ENCODE measurements at places on chromosomes 6 and 20.

DNA sequence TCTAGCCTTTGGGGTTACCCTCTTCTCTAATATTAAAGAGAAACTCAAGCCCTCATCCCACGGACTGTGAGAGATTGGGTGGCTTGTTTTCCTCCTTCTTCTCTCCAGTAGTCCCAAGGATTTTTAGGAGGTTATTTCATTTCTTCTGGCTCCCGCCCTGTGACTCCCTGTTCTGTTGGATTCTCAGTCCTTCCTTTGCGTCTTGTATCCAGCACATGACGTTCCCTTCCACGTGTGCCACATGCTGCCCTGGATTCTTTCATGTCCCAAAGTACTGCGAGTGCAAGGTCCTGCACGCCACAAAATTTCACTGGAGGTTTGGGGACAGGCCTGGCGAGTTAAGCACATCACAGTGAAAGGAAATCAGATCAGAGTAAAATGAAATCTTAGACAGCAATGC, 213.4 kb downstream of the PACRG start:
- no peak for DNase-seq

GRCh38 chr6:115740907-115741306, 319.8 kb downstream of the FRK start:
- DNase-seq, result no peak

DNA sequence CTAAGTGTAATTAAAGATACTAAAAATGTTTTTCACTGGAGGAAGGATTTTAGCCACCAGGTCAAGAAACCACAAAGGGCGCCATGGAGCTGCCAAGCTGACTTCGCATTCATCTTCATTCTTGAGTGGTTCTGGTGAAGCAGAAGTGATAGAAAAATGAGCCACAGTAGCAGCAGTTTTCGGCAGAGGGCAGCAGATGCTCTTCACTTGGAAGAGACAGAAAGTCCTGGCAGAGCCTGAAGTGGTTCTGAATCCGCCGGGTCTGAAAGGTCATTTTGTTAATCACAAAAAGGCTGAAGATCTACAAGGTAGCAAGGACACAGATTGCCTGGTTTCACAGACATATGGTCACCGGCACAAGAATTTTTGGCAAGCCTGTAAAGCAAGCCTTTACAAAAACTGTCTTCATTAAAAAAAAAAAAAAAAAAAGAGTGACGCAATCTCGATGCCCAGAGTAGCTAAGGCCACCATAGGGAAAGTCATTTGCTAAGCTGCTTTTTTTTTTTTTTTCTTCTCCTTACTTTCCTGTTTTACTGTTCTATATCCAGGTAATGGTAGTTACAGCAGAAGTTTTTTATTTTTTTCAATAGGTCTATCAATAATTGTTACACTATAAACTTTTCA, 345.1 kb upstream of the AGPAT4 start:
- DNase-seq, result no peak

DNA sequence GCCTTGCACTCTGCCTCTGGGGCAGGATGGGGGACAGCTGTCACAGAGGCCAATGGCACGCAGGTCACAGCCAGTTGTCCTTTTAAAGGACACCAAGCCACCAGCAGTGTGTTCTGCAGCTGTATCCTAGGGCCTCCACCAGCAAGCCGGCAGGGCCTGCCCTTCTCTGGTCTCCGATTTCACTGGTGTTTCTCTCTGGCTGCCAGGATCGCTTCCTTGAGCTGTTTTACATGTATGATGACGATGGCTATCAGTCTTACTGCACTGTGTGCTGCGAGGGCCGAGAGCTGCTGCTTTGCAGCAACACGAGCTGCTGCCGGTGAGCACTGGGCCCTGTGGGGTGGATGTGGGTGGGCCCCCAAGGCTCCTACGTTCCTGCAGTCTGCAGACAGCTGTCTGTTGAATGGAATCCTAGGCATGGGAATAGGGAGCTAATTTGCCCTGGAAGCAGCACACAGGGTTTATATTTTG, 22.7 kb upstream of the MAPRE1 start:
- DNase-seq, result no peak

DNA sequence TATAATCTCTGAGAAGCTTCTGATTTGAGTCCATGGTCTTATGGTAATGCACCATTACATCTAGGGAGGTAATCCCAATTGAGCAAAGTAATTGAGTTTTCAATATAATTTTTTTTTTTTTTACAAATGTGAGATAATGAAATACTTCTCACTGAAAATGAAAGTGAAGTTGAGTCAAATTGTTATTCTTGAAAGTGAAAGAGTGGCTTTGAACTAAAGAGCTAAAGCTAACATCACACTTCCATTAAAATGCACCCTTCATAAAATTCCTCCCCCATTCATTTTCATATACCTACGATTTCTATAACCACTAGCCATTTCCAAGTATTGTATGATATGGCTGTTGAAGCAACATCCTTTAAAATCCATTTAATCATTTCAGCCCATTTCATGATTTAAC, 149.1 kb upstream of the IMPG1 start:
- DNase-seq, result no peak

DNA sequence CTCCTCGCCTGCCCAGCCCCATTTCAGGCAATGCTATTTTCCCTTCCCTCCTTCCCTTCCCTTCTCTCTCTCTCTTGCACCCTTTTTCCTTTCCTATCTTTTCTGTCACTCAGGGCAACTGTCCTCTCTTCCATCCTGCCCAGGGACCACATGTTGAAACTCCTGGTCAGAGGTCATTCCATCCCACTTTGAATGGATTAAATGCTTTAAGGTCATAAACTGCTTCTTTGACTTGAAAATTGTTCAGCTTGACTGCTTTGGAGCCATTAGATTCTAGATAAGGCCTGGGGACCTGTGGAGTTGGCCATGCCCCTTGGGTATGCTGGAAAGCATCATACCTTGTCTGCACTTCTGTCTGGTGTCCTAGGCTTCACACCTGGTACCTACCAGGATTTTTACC, 106.1 kb downstream of the DTNBP1 start:
- no peak for DNase-seq

GRCh38 chr6:54878718-54879117, 32.1 kb downstream of the FAM83B start:
- DNase-seq, result no peak

DNA sequence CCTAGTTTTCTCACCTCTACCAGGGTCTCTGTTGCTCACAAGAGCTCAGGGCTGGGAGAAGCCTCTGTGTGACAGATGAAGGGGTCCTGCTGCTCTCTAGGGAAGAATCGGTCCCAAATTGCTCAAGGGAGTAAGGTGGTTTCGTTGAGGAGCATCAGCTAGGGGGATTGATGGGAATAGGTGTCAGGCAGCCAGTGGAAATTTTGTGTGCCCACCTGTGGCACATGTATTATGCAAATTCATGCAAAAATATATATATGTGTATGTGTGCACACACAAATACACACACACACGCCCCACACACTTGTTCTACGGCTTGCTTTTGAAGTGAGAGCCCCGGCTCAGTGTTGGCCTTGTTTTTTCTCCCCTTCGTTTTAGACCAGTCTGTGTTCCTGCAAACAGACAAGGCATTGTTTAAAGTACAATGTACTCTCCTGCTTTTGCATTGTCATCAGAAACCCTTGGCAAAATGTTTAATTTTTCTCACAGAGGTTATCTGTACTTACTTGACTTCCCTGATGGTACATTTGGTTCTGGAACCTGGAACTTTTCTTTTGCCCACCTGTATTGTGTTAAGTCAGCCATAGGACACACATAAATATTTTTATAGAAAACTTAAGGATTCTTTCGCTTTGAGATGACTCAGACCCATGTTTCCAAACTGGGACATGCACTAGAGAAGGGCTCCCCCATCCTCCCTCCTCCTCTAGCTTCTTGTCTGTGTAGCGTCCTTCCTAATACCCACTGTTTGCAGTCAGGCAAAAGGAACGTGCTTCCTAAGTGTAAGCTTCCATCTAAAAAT, 26.7 kb downstream of the FOXO3 start:
- no peak for DNase-seq

GRCh38 chr6:7777074-7777473, 51.2 kb downstream of the BMP6 start:
- DNase-seq, result no peak

DNA sequence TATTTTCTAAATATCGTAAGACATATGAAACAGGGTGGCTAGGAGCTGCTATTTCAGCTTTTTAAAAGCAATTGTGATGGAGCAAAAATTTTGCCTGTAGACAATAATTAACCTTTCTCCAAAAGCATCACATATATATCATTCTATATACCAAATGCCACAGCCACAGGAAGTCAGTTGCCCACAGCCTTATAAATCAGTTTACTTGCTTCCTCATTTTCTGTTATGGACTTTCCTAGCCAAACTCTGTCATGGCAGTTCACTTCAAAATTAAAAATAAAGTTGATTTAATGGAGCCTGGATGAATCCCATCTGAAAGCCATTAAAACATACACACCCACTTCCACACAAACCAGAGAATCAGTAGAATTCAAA, 93.4 kb upstream of the NHSL1 start:
- no peak for DNase-seq

GRCh38 chr20:12255461-12255970, 337.8 kb downstream of the BTBD3 start:
- DNase-seq, result no peak

DNA sequence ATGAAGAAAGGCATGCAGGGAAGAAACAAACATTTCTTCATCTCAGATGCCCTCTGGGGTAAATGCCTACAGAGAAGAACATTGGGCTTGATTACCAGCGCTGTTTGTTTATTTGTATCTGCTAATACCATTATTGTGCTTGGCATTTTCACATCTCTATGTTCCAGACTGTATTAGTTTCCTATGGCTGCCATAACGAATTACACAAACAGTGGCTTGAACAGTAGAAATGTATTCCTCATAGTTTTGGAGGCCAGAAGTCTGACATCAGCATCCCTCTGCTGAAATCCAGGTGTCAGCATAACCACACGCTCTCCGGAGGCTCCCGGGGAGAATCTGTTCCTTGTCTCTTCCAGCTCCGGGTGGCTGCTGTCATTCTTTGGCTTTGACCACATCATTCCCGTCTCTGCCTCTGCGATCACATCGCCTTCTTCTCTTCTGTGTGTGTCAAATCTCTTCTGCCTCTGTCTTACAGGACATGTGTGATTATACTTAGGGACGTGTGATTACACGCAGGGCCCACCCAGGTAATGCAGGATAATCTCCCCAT, 241.6 kb upstream of the SUPT3H start:
- no peak for DNase-seq

GRCh38 chr6:27544612-27545260, 71.8 kb upstream of the ZNF184 start:
- no peak for DNase-seq

DNA sequence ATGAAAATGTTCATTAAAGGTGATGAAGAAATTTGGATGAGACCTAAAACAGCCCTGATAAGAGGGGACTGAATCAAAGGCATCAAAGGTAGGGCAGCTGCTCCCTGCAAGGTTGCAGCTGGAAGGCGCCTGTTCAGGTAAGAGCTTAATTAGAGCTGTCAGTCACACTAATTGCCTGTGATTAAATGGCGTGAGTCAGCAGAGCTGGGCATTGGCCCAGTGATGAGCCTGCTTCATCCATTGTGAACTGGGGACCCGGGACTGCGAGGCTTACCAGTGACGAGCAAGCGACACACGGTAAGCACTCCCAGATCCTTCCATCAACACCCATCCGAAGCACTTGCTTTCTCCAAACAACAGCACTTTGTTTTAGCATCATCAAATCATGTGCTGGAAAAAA, 621.5 kb upstream of the CDH4 start:
- no peak for DNase-seq

- DNase-seq, result no peak
Measured at GRCh38 chr6:144793744-144794143, 508.6 kb downstream of the UTRN start.

DNA sequence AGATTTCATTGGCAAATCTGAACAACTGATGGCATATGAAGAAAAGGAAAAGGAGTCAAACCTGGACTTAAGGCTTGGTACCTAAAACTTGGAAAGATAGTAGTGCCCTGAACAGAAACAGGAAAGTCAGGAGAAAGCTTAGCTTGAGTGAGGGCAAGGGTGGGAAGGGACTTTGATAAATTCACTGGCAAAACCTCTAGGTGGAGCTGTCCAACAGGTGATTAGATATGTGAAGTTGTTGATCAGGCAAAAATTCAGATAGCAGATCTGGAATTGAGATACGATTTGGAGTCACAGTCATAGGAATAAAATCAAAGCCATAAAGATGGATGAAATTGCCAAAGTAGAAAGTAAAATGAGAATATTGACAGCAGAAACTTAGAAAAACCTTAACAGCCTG, 16.1 kb upstream of the ZNF292 start:
- DNase-seq, result no peak

- DNase-seq, result no peak
Measured at GRCh38 chr20:2759603-2760296, 40.7 kb downstream of the CPXM1 start.

DNA sequence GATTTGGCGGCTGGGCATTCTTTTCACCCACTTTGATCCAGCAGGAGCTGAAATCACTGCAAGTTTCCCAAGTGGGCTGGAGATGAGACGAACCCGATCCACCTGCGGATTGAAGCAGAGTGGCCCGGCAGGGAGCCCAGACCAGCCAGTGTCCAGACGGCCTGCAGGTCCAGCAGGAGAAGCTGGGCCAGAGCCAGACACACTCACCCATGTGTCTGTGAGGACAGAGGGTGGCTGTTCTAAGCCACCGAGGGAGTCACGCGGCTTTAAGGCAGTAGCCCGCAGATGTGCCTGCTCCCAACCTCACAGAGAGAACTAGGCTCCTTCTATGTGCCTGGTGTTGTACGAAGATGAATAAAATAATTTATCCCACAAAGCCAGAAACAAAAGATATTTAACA, 200.7 kb downstream of the WDR27 start:
- DNase-seq, result no peak

- no peak for DNase-seq
Measured at GRCh38 chr6:17935188-17936149, 52.0 kb downstream of the KIF13A start.

GRCh38 chr6:138815797-138816528, 20.1 kb downstream of the ECT2L start:
- no peak for DNase-seq

DNA sequence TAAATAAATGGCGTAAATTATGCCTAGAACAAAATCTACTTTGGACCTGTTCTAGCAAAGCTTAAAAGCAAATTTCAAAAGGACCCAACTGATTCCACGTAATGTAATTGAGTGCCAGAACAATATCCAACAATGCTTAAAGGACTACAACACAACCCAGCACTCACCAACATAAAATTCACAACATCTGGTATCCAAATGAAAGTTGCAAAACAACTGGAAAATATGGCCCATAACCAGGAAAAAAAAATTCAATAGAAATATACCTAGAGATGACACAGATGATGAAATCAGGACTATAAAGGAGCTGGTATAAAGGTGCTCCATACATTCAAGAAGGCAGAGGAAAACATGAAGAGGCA, 14.1 kb downstream of the TUBB2B start:
- DNase-seq, result no peak

DNA sequence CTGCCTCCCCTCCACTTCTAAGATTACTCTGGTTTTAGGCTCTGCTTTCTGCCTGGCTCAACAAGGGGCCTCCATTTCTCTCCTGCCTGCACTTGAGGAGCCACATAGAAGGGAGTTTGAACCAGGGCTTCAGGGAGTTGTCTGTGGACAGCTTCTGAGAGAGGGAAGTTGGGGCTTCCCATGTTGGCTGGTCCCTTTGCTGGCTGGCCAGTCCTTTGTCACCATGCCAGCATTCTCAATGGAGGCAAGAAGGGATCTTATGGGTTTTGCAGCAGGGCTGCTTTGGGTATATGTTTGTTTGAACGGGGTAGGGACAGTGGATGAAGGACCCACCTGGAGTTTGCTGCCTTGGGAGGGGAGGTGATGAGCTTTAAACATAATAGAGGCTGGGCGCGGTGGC, 124.9 kb downstream of the CARMIL1 start:
- DNase-seq, result no peak

GRCh38 chr20:56363491-56363890, 4.7 kb downstream of the FAM210B start:
- no peak for DNase-seq

- no peak for DNase-seq
Measured at GRCh38 chr20:63057171-63058117, 50.7 kb upstream of the BHLHE23 start.

Measured in cerebellar nuclear complex (tissue), 1 donor.